NB4 (cell line): ENCODE measurements at places on chromosomes 4 and X.

- peak; percentile 6 for DNase-seq
Observed at GRCh38 chrX:136143711-136144110, 3.6 kb upstream of the FHL1 start.

- no peak for DNase-seq
Observed at GRCh38 chr4:85632981-85633380, 158.0 kb downstream of the ARHGAP24 start.

- DNase-seq, result peak; percentile 86
Observed at GRCh38 chr4:25879991-25880651, 17.3 kb upstream of the SEL1L3 start.

DNA sequence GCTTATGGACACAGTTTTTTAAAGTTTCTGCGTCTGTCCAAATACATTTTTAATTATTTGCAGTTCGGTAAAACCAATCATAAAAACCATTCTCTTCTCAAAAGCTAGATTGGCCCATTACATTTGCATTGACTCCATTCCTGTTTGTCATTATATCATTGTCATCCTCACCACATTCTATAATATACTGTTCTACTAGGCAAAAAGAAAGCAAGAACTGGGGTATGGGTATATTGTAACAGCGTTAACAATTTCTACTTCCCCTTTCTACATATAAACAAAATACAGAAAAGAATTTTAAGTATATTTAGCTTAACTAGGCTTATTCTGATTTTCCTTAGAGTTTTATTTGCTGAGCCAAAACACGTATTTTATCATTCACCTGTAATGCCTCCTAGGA, 91.8 kb downstream of the RAP1GDS1 start:
- no peak for DNase-seq

- no peak for DNase-seq
Observed at GRCh38 chrX:46456125-46456922, 88.9 kb downstream of the ZNF674 start.

DNA sequence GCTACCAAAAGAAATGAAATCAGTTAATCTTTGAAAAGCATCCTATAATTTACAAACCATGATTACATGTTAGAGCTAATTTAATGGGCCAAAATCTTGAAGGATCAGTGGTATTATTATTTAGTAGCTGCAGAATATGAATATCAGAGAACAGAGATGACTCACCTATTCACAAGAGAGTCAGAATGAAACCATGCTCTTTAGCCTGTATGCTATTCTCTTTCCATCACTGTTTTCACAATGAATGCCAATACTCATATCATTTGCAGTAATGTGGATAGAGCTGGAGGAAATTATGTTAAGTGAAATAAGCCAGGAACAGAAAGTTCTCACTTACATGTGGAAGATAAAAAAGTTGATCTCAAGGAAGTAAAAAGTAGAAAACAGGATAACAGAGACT, 414.1 kb downstream of the CENPC start:
- DNase-seq, result no peak

DNA sequence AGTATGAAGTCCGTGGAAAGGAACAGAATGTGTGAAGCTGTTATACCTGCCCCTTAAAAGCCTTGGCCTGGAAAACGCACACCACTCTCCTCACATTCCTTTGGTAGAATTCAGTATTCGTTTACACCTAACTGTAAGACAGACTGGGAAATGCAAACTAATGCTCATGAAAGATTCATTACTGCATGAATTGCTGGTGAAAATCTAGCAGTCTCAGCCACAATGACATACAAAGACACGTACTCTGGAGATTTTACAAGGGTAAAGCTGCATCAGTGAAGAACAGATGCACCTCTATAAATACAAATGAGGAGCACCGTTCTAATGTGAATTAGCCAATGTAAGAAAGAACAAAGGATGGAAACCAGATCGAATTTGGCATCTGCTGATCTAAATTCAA, 2051.3 kb downstream of the PCDH7 start:
- DNase-seq, result no peak

- no peak for DNase-seq
Observed at GRCh38 chrX:34901761-34902160, 40.8 kb upstream of the FAM47B start.

DNA sequence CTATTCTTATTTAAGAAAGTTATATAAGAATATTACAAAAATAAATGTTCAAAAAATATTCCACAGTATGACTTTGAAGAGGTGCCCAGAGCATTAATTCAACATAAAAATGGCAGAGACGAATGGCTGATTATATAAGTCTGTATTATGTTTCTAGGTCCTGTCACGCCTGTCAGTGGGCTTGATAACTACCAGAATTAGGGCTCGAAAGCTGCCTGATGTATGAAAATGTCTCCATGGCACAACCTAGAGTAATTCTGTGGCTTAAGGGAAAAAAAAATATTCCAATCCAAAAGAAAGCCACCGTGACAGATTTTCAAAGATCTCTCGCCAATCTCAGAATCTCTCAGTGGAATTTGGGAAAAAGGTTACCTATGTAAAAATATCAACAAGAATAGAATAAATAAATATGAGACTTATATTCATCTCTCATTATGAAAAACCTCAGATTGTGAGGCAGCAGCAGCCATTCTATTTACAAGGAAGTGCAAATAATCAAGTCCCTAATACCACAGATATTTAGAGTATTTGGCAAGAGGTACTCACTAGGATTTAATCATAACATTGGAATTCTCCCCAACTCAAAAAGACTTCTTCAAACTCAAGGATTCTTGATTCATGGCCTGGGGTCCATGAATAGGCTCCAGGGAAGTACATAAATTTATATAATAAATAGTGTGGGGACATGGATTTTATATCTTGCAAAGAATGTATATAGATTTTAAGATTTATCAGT, 489.1 kb upstream of the INTU start:
- no peak for DNase-seq

GRCh38 chr4:184263910-184264732, 46.4 kb upstream of the ENPP6 start:
- DNase-seq, result peak; percentile 91

- DNase-seq, result no peak
Observed at GRCh38 chr4:4408576-4409335, 21.9 kb downstream of the NSG1 start.

DNA sequence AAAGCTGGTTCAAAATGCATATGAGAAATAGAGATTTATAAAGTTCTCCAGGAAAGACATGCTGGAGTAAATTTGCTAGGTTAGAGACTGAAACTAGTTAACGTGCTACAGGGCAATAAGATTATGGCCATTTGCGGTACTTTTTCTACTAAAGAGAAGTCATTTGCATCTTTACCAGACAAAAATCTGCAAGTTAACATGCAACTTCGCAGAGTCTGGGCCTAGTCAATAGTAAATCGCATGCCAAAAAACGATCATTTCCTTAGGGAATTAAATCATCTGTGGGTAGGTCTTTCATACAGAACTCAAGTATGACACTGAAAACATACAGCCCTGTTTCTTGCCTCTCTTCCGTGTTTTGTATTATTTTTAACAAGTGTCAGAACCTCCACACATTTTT, 32.8 kb upstream of the REST start:
- DNase-seq, result no peak

DNA sequence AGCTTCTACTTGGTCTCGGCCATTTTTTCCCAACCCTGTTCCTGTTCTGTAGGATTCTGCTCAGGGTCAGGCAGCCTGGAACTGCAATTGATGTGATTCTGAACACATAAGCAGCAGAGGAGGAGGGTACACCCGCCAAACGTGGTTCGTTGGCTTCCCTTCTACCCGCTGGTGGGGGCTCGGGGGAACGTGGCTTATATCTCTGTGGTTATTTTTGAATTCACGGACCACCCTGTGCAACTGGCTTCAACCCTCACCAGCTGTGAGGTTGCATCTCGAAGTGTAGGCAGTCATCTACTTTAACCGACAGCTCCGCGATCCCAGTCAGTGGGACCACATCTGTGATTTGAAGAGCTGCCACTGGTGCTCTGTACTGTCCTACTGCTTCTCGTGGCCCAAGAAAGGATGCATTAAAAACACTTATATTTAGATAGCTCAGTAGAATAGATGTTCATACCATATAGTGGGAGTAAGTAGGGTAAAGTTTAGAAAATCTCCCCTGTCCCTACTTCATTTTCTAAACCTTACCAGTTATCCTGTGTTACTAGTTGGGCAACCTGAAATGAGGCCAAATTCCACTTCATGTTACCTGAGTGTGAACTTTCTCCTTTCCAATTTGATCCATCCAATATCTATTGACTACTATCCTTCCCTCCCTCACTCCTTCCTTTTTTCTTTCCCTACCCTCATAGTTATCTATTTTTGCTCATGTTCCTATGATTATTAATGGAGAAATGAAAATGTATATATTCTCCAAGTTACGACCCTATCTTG, 80.4 kb upstream of the BCOR start:
- peak; percentile 15 for DNase-seq

DNA sequence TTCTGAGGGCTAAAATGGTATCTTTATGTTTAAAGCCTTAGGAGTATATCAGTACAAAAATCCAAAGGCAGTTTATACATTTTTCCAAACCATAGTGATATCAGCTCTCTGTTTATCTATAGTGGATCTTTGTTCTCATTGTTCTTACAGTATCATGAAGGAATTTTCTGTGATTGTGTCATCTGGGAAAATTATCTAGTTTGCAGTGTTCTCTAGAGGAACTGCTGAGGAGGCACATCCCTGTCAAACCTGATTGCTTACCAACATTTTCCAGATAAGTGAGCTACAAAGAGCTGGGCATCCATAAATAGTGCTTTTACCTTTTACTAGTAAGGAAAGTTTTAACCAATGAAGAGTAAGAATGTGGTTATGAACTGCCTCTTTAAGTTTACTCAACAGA, 44.9 kb upstream of the SLC25A31 start:
- DNase-seq, result no peak

DNA sequence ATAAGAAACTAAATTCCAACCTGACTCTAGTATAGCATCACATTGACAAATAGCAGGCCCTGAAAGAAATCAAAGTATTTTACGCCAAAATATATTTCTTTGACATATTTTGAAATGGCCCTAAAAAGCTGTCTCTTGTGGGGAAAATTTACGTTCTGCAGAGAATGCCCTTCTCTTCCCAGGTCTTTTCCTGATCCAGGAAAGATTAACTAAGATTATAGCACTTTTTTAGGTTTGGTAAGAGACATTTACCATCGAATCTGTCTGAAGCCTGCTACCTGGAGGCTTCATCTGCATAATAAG, 121.1 kb downstream of the ATXN3L start:
- DNase-seq, result no peak

DNA sequence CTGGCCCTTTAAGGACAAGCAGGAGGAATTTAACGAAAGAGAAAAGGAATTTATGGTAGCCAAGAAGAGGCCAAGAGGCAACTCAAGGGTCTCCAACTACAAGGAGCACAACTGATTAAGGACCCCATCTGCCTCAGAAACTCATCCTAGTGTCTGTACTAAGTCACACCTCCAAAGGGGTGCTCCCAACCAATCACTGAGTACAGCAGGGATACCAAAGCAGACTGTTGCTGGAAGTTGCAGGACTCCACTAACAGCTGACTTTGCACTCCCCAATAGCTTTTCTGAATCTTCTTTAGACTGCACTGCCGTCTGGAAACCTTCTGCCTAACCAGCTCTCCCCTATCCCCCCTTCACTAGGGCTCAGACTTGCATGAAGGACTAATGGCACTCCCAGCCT, 50.6 kb downstream of the ATP11C start:
- no peak for DNase-seq

GRCh38 chrX:96314985-96315384, 369.7 kb upstream of the DIAPH2 start:
- peak; percentile 12 for DNase-seq

DNA sequence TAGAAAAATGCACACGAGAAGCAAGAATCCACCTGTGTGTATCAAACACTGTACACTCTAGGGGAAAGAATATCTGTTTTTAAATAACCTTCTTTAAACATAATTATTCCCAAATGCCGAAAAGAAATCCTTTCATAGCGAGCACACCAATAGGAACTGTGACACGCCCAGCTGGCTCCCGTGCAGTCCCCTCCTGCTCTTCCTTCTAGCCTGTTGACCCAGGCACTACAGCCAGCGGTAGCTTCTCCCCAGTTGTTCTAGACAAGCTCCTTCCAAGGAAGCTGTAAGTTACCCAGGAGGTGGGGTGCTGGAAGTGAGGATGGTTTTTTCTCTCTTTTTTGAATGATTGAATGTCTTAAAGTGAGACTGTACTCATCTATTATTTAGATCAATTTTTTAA, 19.5 kb upstream of the NOCT start:
- no peak for DNase-seq

DNA sequence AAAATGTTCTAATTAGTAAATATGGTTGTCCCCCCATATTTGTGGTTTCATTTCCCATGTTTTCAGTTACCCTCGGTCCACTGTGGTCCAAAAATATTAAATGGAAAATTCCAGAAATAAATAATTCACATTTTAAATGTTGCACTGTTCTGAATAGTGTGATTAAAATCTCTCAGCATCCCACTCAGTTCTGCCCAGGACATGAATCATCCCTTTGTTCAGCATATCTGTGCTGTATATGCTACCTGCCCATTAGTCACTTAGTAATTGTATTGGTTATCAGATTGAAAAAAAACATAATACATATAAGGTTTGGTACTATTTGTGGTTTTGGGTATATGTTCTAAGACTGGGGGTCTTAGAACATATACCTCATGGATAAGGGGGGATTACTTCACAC, 55.1 kb upstream of the NXF3 start:
- DNase-seq, result no peak

DNA sequence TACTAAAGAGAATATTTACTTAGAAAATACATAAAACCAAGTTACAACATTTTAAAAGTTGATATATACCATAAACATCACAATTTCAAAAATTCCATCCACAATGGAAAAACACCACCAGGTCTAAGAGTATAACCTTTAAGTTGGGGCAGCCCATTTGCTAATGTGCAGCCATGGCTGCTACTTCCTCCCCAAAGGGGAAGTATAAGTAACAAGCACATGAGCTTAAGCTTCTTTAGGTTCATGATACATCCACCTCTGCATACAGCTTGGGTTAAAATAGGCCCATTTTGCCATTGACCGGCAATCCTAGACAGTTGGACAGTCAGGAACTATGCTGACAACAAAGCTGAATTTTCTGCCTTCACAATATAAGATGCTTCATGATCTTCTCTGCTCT, 16.6 kb upstream of the GASK1B start:
- no peak for DNase-seq

DNA sequence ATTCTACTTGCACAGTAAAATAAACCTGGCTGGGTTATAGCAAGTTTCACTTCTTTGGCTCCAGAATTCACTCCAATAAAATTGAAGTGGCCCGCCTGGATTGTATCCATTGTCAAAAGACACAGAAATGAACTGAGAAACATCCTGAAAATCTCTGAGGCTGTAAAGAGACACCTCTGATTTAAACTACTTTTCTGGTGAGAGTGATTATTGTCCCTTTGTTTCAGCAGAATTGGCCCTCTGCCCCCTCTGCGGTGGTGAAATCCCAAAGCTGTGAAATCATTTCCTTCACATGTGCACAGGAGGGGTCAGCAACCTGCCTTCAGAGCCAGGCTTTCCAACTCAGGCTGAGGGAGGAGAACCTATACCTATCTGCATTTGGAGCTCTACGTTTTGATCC, 23.0 kb downstream of the GAB3 start:
- DNase-seq, result peak; percentile 27
